Activated T-helper 1 cell treated with Interleukin-2 at 50 U/mL for 16 hours (primary cell): ENCODE measurements at places on chromosomes 7 and 10.

- DNase-seq = no peak
Measured at GRCh38 chr10:92756201-92757065, 66.7 kb downstream of the HHEX start.

GRCh38 chr10:33291053-33291592 lies 43.3 kb downstream of the NRP1 start:
- no peak for DNase-seq

DNA sequence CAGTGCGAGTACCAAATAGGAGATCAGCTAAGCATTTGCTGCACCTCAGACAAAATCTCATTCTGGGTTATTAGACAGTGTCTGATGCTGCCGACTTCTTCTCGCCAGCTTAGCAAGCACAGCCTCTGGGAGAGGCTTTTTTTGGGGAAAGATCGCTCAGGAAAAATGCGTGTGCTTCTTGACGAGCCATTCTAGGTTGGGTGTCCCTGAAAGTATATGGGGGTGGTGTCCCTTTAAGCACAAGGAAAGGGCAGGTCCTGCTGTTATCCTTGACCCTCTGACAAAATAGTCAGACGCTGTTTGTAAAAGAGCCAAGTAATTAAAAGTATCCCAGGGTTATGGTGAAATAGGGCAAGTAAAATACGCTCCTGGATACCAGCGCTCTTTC lies 540.1 kb upstream of the FZD8 start:
- DNase-seq = no peak

GRCh38 chr10:88660598-88660884 lies 3.7 kb upstream of the LIPF start:
- no peak for DNase-seq

GRCh38 chr7:147022056-147022455 lies 905.5 kb downstream of the CNTNAP2 start:
- no peak for DNase-seq

GRCh38 chr10:97195706-97196222 lies 10.0 kb upstream of the SLIT1 start:
- no peak for DNase-seq

DNA sequence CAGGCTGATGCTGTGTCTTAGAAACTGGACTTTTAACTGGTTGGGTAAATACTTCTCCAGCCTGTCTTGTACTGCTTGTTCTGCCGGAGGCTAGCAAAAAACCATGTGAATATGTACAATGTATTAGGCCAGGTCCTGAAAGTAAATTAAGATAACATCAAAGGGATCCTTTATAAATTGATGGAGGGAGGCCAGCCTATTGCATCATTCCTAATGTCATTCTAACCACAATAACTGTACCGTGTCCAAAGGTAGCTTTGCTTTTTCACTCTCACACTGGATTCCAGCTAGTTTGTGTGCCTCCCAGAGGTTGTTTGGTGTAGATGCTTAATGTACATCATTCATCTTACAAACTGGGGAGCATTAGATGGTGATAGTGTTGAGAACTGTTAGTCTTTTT lies 91.2 kb upstream of the SEM1 start:
- no peak for DNase-seq

DNA sequence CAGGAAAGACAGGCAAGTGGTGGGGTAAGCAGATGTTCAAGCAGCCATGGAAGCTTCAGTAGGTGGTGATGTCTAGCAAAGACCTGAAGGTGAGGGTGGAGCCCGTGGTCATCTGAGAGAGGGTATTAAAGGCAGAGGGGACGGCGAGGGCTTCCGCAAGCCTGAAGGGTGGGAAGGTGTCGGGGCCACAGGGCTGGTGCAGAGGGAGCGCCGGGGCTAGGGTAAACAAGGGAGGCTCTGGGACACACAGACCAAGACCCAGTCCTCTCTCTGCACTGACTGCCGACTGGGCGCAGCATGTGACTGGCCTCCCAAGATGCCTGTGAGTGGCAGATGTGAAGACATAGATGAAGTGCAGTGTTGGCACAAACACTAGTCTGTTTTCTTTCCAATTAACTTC lies 132.4 kb downstream of the PKD1L1 start:
- no peak for DNase-seq

- DNase-seq = no peak
Measured at GRCh38 chr10:71736570-71736952, 17.0 kb upstream of the C10orf105 start.

- DNase-seq = no peak
Measured at GRCh38 chr7:123974326-123974908, 49.4 kb downstream of the SPAM1 start.

DNA sequence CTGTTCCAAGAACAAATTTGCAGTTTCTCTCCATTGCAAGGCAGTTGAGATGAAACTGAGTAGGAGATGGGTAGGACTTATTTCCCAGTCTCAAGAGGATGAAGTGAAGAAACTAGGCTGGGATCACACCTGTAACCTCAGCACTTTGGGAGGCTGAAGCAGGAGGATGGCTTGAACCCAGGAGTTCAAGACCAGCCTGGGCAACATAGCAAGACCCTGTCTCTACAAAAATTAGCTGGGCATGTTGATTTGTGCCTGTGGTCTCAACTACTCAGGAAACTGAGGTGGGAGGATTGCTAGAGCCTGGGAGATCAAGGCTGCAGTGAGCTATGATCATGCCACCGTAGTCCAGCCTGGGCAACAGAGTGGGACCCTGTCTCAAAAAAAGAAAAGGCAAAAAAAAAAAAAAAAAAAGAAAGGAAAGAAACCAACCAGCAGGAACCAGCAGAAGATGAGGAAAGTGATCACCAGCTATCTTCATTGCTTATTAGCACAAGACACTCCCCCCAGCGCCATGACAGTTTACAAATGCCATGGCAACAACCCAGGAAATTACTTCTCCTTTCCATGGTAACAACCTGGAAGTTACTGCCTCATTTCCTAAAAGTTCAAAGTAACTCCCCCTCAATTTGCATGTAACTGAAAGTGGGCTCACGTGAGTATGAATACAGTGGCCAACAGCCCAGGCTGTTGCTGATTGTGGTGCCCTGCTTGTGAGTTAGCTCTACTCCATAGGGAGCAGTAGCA lies 18.3 kb upstream of the ST8SIA6 start:
- no peak for DNase-seq

- DNase-seq = no peak
Measured at GRCh38 chr7:135936497-135937217, 40.5 kb downstream of the MTPN start.

DNA sequence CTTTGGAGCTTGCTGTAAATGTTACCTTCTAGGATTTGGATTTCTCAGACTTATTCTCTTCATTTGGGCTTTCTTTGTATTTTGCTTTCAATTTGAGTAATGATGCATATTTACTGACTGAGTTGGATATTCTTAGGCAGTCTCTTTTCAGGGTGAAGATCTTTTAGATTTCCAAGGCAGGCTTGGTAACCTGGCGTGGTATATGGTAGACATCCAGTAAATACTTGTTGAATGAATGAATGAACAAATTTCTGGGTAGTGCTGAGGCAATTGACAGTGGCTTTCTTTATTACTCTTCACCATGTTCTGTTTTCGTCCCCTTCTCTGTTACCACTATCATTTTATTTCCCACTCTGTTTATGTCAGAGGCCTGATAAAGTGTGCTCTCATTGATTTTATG lies 27.1 kb downstream of the BBS9 start:
- no peak for DNase-seq

- no peak for DNase-seq
Measured at GRCh38 chr7:151732292-151732691, 144.6 kb downstream of the PRKAG2 start.

GRCh38 chr10:14068601-14069250 lies 262.0 kb downstream of the FRMD4A start:
- DNase-seq = no peak

- no peak for DNase-seq
Measured at GRCh38 chr7:77653572-77653971, 42.7 kb upstream of the RSBN1L start.

DNA sequence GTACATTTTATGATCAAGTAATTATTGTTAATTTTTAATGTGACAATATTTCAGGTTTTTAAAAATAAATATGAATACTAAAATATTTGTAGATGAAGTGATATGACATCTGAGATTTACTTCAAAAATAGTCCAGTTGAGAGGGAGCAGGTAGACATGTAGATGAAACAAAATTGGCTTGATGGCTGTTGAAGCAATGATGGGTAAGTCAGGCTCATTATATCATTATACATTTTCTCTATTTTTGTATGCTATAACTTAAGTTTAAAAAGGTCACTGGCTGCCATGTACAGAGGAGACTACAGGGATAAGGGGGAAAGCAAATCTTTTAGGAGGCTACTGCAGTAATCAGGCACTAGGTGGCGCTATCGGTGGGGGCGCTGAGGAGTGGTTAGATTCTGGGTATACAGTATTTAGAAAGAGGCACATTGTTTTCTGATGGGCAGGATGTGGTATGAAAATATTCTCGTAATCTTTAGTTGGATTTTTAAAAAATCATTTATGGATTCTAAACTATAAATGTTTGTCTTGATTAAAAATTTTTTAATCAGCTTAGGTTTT lies 189.8 kb upstream of the IMMP2L start:
- DNase-seq = peak; percentile 4

DNA sequence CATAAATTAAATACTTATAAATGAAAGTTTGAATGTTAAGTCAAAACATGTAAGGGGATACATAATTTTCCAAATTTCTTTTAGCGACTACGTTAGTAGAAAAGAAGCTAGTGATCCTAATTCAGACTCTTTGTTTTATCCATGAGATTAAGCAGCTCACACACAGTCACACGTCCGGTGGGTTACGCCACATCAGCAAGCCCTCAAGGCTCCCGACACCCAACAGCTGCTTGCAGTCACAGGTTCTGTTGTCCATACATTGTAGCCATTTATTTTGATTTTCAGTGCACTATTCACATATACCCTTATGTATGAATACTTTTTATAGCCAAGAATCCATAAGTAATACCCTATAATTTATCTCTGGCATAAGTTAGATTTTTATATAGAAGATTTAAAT lies 39.5 kb downstream of the XRCC2 start:
- DNase-seq = no peak
